Cortex of kidney (tissue), 1 donor: ENCODE measurements at places on chromosomes 12 and 14.

DNA sequence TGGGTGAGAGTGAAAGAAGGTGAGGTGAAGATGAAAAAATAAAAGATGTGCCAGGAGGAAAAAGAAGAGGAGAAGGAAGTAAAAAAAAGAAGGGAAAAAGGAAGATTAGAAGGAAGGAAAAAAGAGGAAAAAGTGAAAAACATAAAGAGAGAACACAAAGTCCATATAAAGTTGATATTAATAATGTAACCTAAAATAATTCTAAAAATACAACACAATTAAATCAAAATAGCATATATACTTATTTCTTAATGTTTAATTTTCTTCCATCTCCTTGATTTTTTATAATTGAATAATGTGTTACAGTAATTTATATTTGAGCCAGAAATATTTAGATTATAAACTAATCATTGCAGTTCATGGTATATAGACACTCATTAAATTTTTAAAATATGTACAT is 124.4 kb upstream of the NOVA1 start:
- no peak for DNase-seq

GRCh38 chr14:89827265-89827664 is 127.3 kb downstream of the EFCAB11 start:
- DNase-seq = no peak

DNA sequence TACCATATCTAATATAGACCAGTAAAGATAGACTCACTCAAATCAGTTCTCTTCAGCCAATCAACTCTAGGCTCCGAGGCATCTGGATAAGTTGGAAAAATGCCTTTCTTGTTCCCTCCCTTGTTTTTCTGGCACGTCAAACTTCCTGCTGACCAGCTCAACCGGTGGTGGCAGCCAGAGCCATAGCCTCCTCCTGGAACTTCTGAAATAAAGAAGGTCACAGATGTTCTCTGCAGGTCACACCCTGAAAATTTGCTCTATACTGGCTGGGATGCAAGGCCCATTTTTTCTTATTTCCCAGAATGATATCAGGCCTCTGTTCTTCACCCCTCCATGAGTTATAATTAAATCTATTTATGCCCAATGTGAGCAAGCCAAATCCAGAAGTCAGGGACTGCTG is 81.9 kb downstream of the BMP4 start:
- no peak for DNase-seq

- no peak for DNase-seq
Measured at GRCh38 chr12:49332891-49333371, 4.1 kb downstream of the C1QL4 start.

GRCh38 chr14:101253948-101254347 is 307.3 kb upstream of the DIO3 start:
- DNase-seq = no peak

DNA sequence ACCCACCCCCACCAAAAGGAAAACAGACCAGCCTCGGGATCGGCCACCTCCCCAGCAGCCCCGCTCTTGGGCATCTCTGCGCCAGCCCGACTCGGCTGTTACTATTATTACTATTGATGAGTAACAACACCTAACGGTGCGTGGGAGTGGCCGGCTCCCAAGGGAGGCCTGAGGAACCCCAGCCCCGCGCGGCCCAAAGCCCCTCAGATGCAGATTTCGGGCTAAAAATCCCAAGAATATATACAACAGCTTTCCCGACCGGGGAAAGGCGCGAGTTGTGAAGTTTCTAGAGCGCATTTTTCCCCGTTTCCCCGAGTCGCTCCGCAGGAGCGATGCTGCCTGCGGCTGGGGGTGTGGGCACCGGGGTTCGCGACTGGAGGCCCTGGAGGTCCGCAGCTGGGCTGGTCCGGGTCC is 565 bp downstream of the NT5DC3 start:
- DNase-seq = no peak

DNA sequence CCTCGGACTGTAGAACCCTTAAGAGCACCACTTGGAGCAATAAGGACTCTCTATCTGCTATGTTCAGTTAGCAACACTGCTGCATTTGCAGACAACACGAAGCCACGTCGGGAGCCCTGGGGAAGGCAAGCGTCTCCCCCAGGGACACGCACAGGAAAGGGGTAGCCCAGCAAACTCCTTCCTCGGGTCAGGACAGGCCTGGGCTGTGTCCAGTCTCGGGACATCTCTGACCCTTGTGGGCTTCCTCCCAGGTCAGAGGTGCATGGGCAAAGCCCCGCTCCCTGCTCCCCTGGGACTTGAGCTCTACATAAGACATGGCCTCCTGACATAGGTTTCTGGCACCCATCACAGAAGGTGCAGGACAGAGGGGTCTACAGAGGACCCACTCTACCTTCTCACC is 119.5 kb downstream of the PIWIL1 start:
- DNase-seq = no peak

- DNase-seq = no peak
Measured at GRCh38 chr12:110005319-110005973, 6.2 kb downstream of the ANKRD13A start.

- DNase-seq = no peak
Measured at GRCh38 chr12:128684352-128684751, 139.4 kb downstream of the SLC15A4 start.

- no peak for DNase-seq
Measured at GRCh38 chr14:66070542-66071319, 415.4 kb upstream of the CCDC196 start.

DNA sequence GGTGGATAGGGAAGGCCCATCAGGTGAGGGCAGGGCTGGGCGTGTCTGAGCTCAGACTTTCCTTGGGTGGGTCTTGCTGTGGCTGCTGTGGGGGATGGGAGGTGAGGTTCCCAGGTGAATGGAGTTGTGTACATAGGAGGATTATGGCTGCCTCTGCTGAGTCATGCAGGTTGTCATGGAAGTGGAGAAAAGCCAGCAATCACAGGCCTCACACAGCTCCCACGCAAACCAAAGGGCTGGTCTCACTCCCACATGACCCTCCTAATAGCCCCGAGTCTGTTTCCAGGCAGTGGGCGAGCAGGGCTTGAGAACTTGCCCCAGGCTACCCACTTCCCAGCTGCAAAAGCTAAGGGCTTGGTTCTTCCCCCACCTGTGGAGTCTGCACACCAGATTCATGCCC is 149.5 kb downstream of the IPO8 start:
- DNase-seq = no peak

DNA sequence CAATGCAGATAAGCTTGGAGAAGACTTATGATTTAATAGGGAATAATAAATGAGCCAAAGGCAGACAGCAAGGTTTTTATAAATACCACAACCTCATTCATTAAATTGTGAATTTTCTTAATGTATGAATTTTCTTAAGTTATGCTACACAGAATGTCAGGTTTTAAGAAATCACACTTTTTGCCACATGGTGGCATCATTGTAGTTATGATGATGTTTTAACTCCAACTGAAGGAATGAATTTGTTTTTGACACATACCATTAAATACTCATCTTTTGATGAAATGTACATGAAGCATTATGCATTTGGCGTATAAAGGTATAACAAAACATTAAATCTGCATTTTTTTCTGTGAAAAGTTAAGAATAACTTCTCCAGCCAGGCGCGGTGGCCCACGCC is 524.1 kb upstream of the FBXO33 start:
- DNase-seq = no peak

DNA sequence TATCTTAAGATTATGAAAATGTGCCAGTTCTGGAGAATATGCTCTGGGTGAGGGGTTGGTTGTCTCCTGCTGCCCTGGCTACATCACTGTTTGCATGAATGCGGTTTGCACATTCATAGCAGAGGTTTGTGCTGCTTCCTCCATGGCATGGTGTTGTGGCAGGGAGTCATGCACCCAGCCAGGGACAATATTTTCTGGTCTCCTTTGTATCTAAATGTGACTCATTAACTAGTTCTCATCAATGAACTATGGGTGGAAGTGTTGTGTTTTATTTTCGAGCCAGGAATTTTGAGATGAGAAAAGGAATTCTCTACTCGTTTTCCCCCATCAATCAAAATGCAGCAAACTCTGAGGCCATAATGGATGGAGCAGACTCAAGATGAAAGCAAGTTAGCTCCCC is 527.3 kb downstream of the SNAPC1 start:
- DNase-seq = no peak

GRCh38 chr14:57435923-57436322 is 45.5 kb downstream of the NAA30 start:
- no peak for DNase-seq

GRCh38 chr12:64837427-64837826 is 13.0 kb downstream of the TBC1D30 start:
- DNase-seq = no peak

- DNase-seq = no peak
Measured at GRCh38 chr12:25322351-25322750, 71.6 kb upstream of the KRAS start.

GRCh38 chr12:89709995-89710872 is 1.6 kb upstream of the ATP2B1 start:
- DNase-seq = no peak

GRCh38 chr12:96338852-96339471 is 61.3 kb downstream of the CDK17 start:
- no peak for DNase-seq

DNA sequence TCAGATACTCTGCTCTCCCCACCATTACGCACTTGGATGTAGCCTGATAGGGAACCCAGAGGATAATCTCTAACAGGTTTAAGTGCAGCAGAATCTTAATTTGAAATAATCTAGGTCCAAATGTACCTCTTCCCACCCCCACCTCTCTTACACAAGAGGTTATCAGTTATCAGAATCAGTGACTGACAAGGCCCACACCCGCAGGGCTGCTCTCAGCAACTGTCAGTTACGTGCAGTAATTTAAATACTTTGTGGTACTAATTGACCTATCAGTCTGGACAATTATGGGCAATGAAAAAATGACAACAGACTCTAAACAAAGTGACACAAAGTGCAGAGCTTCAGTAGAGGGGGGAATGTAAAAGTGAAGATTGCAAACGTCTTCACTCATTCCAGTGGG is 74.0 kb downstream of the CLIP1 start:
- DNase-seq = no peak

DNA sequence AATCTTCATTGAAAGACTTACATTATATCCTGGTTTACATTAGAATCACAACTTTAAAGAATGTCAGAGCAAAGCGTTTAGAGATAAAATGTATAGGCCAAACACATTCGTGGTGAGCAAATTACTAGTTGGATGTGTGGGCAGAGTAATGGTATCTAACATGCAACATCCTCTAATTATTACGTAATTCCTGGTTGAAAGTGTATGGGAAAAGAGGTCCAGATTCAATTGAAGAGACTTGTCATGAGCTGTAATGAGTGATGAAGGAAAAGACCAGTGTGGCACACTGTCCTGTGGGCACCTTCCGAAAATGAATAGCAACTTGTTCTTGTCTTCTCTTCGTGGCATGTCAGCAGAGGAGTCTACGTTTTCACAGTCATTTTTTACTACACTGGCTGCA is 192.8 kb downstream of the LRIG3 start:
- no peak for DNase-seq

- no peak for DNase-seq
Measured at GRCh38 chr12:31620311-31620710, 29.4 kb upstream of the DENND5B start.

DNA sequence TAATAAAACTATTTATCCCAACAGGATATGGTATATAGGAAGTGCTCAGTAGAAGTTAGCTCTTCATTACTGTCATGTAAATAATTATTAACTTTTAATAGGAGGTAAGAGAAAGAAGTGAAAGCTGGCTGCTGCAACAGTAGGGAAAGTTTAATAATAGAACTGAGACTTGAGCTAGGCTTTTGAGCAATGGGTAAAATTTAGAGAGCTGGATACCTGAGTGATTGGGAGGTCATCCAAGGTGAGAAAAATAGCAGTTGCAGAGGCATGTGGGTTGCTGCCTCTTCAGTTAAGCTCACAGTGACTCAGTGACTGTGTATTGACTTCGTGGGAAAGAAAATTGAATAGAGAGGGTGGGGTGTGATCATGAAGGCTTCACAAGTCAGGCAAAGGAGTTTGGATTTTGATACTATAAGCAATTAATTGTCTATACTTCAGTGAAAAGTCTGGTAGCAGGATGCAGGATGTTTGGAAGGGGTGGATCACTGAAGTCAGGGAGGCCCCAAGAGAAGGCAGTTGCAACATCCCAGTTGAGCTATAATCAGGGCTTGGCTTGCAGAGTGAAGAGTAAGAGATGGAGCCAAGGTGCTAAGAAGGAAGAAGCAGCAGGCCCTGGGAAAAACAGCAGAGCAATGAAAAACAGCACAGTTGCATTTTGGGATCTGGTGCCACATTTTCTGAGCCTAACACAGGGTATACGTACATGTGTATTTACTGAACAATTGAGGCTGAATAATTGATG is 172.0 kb upstream of the FRMD6 start:
- DNase-seq = no peak

DNA sequence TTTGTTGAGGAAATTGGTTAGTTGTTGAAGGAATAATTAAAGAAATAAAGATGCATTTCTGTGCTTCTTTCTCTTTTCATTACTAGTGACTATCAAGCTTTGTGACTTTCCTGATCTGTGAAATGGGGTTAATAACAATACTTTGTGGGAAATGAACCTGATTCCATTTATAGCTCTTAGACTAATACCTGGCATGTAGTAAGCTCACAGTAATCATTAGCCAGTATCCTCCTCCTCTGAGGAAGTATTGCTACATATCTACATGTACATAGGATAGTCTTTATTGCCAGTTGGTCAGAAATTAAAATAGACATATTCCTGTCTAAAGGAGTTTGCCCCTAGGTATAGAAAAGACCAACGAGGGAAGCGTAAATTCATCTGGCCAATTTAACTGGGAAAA is 1.8 kb upstream of the CCDC198 start:
- no peak for DNase-seq

- DNase-seq = no peak
Measured at GRCh38 chr14:25988536-25988935, 609.3 kb downstream of the NOVA1 start.

GRCh38 chr14:35229084-35229791 is 62.9 kb upstream of the PSMA6 start:
- DNase-seq = no peak

- DNase-seq = no peak
Measured at GRCh38 chr14:72679141-72679535, 214.8 kb downstream of the DPF3 start.
